ENCODE measurements at places on chromosomes 7 and 10.

- DNase-seq, result no peak
These were observed 3.5 kb upstream of the MYL10 start for GRCh38 chr7:101632641-101633040.

GRCh38 chr10:49571388-49571787 is 32.5 kb upstream of the ERCC6 start:
- no peak for DNase-seq

DNA sequence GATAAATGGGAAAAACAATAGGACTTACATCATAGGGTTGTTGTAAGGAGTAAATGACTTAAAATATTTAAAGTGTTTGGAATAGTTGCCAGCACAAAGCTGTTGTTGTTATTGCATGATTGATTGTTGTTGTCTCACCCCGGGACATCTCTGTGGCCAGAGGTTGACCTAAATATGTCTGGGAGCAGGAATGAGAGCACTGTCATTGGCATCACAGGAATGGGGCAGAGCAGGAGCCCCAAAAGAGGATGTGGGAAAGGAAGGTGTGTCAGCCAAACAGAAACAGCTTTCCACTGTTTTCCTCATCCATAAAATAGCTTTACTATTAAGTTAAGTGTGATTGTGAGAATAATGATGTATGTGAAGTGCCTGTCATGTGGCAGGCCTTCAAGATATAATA is 121.6 kb downstream of the TMEM168 start:
- DNase-seq, result no peak

DNA sequence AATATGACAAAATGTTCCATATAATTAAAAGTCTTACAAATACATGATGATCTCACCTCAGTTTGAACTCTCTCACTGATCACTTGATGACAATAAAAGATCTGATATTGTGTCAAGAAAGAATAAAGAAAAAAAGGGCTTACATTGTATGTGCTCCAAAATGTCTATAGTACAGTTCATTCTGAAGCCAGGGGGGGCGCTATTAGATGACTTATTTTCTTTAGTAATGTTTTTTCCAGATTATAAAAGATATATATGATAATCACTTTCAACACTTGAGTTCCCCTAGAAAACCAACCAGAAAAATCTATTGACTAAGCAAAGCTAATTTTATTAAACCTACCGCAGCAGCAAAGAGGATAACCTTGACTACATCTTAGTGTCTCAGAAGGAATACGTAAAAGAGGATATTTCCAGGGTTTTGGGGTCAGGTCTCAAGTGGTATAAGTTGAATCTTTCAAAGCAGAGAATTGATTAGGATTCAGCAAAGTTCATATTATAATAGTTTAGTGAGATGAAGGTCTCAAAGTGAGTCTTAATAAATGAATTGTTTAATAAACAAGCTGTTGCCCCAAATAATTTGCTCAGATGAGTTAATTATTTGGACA is 55.8 kb downstream of the PTN start:
- DNase-seq, result peak; percentile 26

DNA sequence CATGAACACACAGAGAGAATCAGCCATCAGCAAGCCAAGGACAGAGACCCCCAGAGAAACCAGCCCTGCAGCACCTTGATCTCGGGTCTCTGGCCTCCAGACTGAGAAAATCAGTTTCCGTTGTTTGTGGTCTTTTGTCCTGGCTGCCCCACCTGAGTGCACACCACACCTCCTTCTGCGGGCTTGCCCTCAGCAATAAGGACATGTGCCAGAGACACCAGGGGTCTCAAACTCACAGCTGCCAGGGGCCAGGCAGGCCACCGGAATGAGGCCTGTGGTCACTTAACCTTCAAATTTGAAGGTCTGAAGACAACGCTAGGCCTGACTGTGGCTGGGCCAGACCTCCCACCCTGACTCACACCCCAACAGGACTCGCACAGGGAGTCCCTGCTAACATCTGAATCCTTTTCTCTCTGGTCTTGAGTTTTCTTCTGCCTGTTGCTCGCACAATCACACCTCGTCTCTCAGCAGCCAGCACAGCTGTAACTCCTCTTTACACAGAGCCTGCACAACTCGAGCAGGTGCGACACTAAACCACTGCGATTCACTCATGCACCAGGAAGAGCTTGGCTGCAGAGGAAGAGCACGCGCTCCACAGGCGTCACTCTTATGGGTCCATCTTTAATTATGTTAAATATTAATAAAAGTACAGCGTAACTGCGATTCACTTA is 86.2 kb downstream of the CHST15 start:
- no peak for DNase-seq

Measured in neural progenitor cell (in vitro differentiated cells).